ENCODE measurements at places on chromosomes 3 and 15. TPM values are rescaled to one million over a fixed set of nuclear protein-coding genes. Genes with fewer than 3 reads are reported as not detected.

AP3B2 gene
- 6.6 TPM for total RNA-seq

DNA sequence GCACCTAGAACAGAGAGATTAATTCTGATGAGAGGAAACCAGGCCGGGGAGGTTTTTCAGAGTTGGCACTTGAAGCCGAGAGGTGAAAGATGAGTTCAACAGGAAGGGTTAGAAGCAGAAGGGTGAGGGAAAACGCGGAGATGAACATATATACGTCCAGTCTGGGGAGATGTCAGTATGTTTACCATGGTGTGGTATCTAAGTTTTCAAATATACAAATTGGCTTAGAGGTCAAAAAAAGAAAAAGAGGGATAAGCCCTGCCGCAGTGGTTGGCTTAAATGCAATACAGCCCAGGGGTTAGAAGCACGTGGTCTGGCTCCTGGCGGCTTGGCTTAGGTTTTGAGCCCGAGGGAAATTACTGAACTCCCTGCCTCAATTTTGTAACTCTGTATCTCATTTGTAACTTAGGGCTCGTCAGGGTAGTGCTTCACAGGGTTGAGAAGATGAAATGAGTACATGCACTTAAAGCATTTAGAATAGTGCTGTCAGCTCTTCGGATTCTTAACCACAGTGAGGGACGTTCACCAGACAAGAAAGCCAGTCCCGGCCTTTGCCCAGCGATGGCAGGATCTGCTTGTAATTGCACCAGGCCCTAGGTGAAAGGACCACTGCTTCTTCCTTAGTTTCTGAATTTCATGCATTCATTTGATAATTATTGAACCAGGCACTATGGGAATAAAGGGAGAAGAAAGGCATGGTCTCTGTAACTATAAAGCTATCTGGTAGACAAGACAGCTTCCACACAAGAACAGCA, 6.4 kb downstream of the HES1 start:
- H3K27me3 ChIP-seq, result no peaks in the 10 kb centered on the region
- no peak overlapping the region for H3K4me3 ChIP-seq
- no peaks in the 10 kb centered on the region for H3K36me3 ChIP-seq
- DNase-seq, result peak; percentile 44
- peak overlapping the region; percentile 99 for H3K27ac ChIP-seq

GRCh38 chr15:59366333-59367021, 6.2 kb downstream of the MYO1E start:
- no peak overlapping the region for H3K4me3 ChIP-seq
- H3K27me3 ChIP-seq, result no peaks in the 10 kb centered on the region
- peaks cover 11% of the 10 kb centered on the region for H3K4me1 ChIP-seq
- H3K27ac ChIP-seq, result no peak overlapping the region

DNA sequence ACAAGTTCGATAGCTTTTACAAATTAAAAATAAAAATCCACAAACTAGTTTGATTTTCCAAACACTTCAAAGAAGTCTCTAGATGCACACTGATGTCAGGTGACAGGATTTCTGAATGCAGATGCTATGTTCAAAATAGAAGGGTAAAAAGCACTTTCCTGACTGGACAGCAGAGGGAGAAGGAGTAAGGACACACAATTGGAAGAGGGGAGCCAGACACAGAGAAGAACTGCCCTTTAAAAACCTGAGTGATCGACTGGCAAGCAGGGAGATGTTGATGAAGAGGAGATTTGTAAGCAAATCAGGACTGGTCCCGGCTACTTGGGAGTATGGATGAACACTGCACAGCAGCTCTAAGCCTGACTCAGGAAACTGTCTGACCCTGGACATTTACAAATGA, 612.8 kb downstream of the MAGI1 start:
- DNase-seq, result no peak
- H3K27me3 ChIP-seq, result no peaks in the 10 kb centered on the region
- H3K4me3 ChIP-seq, result no peak overlapping the region
- no peak overlapping the region for H3K27ac ChIP-seq

DNA sequence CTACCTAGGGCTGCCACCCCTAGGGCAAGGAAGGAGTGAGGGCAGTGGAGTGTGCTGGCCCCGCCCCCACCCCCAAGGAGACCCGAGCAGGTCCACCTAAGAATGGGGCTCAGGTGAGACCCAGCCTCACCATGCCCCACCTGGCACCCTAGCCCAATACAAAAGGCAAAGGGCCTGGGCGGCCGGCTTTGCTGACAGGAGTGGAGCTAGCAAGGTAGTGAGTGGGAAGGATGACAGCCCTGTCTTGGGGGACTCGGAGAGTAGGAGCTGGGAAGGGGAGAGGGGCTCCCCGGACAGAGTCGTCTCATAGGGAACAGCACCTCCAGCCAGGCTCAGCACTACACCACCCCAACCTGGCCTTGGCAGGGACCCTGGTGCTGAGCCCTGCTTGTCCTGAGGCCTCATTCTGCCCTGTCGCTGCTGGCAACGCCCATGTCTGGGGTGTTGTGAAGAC, 12.1 kb downstream of the C15orf39 start:
- H3K4me3 ChIP-seq, result no peak overlapping the region
- peaks cover 18% of the 10 kb centered on the region for H3K36me3 ChIP-seq
- H3K4me1 ChIP-seq, result peaks cover 11% of the 10 kb centered on the region
- H3K27ac ChIP-seq, result no peak overlapping the region
- DNase-seq, result no peak

DNA sequence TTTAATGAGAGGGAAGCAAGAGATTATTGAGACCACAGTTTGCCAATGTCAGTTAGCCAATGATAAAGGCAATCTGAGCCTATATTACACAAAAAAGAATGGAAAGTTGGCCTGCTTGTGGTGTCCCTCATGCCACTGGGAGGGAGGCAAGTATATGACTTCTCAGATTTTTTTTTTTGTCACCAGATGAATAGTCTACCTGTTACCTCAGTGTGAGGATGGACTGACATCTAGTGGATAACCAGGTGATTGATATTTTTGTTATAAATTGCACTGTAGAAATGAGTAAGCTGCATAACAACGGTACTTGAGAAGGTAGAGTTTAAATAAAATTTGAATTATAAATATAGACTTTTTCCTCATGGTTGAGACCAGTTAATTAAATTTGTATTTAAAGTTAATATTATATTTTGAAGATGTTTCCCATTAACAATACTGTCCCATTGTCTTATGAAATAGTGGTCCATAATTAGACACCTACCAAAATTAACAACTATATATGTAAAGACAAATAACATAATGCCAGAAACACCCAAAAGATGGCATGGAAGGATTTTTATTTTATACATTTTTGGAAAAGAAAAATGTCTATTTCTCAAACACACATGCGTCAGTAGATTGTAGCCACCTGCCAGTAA, 237.8 kb upstream of the GADL1 start:
- H3K27ac ChIP-seq, result no peak overlapping the region
- no peaks in the 10 kb centered on the region for H3K27me3 ChIP-seq
- no peak overlapping the region for H3K4me3 ChIP-seq
- no peaks in the 10 kb centered on the region for H3K36me3 ChIP-seq

- peak; percentile 79 for DNase-seq
- no peak overlapping the region for H3K4me3 ChIP-seq
- H3K27ac ChIP-seq, result peak overlapping the region; percentile 78
- peaks cover 10% of the 10 kb centered on the region for H3K36me3 ChIP-seq
- H3K27me3 ChIP-seq, result no peaks in the 10 kb centered on the region
Measured at GRCh38 chr15:57635300-57635909, 43.7 kb downstream of the MYZAP start.

GOLGA8M gene
- not detected for total RNA-seq

GRCh38 chr3:48555949-48556795, 431 bp downstream of the PFKFB4 start:
- H3K4me1 ChIP-seq, result peaks cover 67% of the 10 kb centered on the region
- DNase-seq, result no peak
- H3K4me3 ChIP-seq, result peak overlapping the region; percentile 38
- peak overlapping the region; percentile 53 for H3K27ac ChIP-seq

- no peaks in the 10 kb centered on the region for H3K4me1 ChIP-seq
- no peak overlapping the region for H3K27ac ChIP-seq
- H3K36me3 ChIP-seq, result peaks cover 50% of the 10 kb centered on the region
- no peak overlapping the region for H3K4me3 ChIP-seq
Measured at GRCh38 chr3:9800529-9800928, 7.6 kb downstream of the ARPC4 start.

SMCO1 gene
- total RNA-seq, result not detected

GRCh38 chr3:186053954-186054791, 54.7 kb downstream of the ETV5 start:
- no peak overlapping the region for H3K4me3 ChIP-seq
- DNase-seq, result no peak
- peaks cover 5% of the 10 kb centered on the region for H3K36me3 ChIP-seq
- H3K27me3 ChIP-seq, result no peaks in the 10 kb centered on the region
- H3K4me1 ChIP-seq, result peaks cover 6% of the 10 kb centered on the region
- peak overlapping the region; percentile 49 for H3K27ac ChIP-seq

DNA sequence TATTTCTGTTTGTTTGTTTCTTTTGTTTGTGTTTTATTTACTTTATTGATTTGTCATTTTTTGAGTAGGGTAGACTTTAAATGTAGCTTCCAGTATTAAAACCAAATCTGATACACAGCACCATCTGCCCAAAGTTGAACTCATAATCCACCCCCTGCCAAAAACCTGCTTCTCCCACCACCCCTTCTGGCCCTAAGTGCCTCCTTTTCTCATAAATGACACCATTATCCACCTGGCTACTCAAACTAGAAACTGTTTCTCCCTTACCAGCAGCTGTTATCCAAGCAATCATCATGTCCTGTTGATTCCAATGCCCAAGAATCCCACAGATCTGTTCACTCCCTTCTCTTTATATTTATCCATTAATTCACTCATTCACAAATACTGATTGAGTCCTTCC, 21.8 kb upstream of the PTX3 start:
- H3K27ac ChIP-seq, result no peak overlapping the region
- H3K27me3 ChIP-seq, result no peaks in the 10 kb centered on the region
- no peak for DNase-seq
- H3K36me3 ChIP-seq, result no peaks in the 10 kb centered on the region
- no peak overlapping the region for H3K4me3 ChIP-seq
- H3K4me1 ChIP-seq, result no peaks in the 10 kb centered on the region

- H3K27me3 ChIP-seq, result no peaks in the 10 kb centered on the region
- H3K27ac ChIP-seq, result no peak overlapping the region
- no peaks in the 10 kb centered on the region for H3K36me3 ChIP-seq
Measured at GRCh38 chr3:65607101-65607500, 431.6 kb downstream of the MAGI1 start.

GRCh38 chr3:165800970-165801369, 36.3 kb downstream of the BCHE start:
- no peaks in the 10 kb centered on the region for H3K4me1 ChIP-seq
- H3K27me3 ChIP-seq, result no peaks in the 10 kb centered on the region
- no peak overlapping the region for H3K27ac ChIP-seq
- no peaks in the 10 kb centered on the region for H3K36me3 ChIP-seq
- H3K4me3 ChIP-seq, result no peak overlapping the region
- no peak for DNase-seq

GRCh38 chr15:53671545-53671944, 87.9 kb downstream of the WDR72 start:
- H3K27me3 ChIP-seq, result no peaks in the 10 kb centered on the region
- no peaks in the 10 kb centered on the region for H3K36me3 ChIP-seq
- no peak for DNase-seq
- H3K4me1 ChIP-seq, result no peaks in the 10 kb centered on the region

GRCh38 chr15:84645496-84645895, 8.6 kb downstream of the WDR73 start:
- no peak overlapping the region for H3K27ac ChIP-seq
- peaks cover 36% of the 10 kb centered on the region for H3K36me3 ChIP-seq
- no peaks in the 10 kb centered on the region for H3K27me3 ChIP-seq
- no peak for DNase-seq

SOX14 gene
- total RNA-seq, result not detected

GRCh38 chr3:108546247-108546646, 35.9 kb upstream of the MYH15 start:
- H3K4me1 ChIP-seq, result no peaks in the 10 kb centered on the region
- H3K27me3 ChIP-seq, result no peaks in the 10 kb centered on the region

GRCh38 chr15:78399091-78399490, 38.9 kb upstream of the IREB2 start:
- peaks cover 7% of the 10 kb centered on the region for H3K4me1 ChIP-seq
- no peak overlapping the region for H3K4me3 ChIP-seq
- no peaks in the 10 kb centered on the region for H3K36me3 ChIP-seq

DNA sequence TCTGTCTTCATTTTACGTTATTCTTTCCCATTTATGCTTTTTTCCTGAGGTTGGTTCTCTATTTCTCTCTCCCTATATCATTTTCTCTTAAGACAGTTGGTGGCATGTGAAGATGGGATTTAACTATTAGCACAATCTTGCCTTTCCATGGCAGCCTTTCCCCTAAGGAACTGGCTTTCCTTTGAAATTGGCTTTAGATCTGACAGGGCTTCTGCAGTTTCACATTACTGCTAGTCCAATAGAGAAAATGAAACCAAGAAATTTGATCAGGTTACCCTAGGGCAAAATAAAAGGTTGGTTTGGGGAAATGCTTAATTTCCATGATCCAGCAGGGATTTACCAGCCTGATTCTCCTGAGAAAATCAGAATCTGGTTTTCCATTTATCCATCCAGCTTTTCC, 22.7 kb upstream of the CHL1 start:
- H3K4me1 ChIP-seq, result no peaks in the 10 kb centered on the region
- H3K36me3 ChIP-seq, result no peaks in the 10 kb centered on the region
- no peaks in the 10 kb centered on the region for H3K27me3 ChIP-seq
- no peak for DNase-seq

DNA sequence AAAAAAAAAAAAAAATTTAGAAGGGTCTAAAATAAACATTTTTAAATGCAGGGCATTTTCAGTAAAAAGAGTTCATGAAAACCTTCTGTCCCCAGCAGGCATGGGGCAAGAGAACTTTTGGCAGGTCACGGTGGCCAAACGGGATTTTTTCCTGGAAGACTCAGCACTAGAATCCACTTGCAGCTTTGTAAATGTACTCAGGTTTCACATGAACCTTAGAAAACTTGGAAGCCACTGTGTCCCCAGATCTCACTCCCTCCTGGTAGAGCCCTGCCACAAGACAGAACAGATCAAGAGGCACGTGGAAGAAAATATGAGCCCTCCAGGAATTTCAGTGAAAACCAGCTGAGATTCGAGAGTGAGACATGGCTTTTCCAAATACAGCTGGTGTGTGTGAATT, 2.1 kb upstream of the GNB5 start:
- H3K27ac ChIP-seq, result no peak overlapping the region
- no peaks in the 10 kb centered on the region for H3K36me3 ChIP-seq
- H3K4me3 ChIP-seq, result no peak overlapping the region
- no peaks in the 10 kb centered on the region for H3K27me3 ChIP-seq
- DNase-seq, result no peak
- no peaks in the 10 kb centered on the region for H3K4me1 ChIP-seq

- no peaks in the 10 kb centered on the region for H3K36me3 ChIP-seq
- no peaks in the 10 kb centered on the region for H3K27me3 ChIP-seq
- no peak overlapping the region for H3K4me3 ChIP-seq
- H3K27ac ChIP-seq, result peak overlapping the region; percentile 50
- H3K4me1 ChIP-seq, result peaks cover 41% of the 10 kb centered on the region
- DNase-seq, result peak; percentile 62
Measured at GRCh38 chr3:45793482-45794176, 2.7 kb downstream of the SLC6A20 start.

- peak overlapping the region; percentile 92 for H3K27ac ChIP-seq
- no peaks in the 10 kb centered on the region for H3K36me3 ChIP-seq
- no peak overlapping the region for H3K4me3 ChIP-seq
- no peak for DNase-seq
Measured at GRCh38 chr15:90142216-90143165, 40.2 kb upstream of the IDH2 start.
